ENCODE measurements at places on chromosomes 4 and X.
A peak's percentile ranks its signal among the peaks of the same experiment; 100 is the strongest.

DNA sequence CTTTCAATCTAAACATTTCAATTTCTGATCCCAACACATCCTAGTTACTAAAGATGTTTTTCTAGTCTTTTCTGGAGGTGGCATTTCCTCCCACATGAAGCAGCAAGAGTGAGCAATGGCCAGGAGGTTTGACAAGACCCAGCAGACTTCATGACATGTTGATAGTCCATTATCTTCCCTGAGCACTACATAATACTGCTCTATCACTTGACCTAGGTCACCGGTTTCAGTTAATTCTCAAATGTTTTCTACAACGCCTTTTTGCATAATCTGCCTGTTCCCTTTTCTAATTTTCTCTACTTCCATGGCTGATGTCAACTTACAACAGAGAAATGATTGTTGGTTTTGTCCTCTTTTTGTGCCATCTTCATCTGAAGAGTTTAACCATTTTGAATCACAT is 62.0 kb upstream of the GPRIN3 start:
- no peak for DNase-seq

- DNase-seq = no peak
Measured at GRCh38 chr4:38943343-38943742, 75.7 kb downstream of the FAM114A1 start.

- no peak for DNase-seq
Measured at GRCh38 chr4:174583056-174583455, 60.8 kb upstream of the HPGD start.

DNA sequence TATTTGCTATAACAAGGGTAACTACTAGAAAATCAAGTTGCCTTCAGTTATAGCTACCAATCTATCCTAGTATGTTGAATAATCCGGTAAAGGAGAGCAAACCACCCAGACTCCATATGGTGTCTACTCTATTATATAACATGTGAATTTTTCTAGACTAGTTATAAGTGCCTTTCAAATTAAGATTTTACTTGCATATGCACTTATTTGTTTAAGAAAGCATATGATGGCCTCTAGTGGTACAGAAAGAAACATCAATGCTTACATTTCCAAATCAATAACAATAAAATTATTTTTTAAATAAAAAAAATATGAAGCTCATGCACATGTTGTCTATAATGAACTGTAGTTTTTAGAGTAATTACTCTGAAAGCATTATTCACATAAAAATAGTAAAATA is 1516.4 kb upstream of the PABPC4L start:
- DNase-seq = no peak

GRCh38 chrX:25166546-25166945 is 150.8 kb upstream of the ARX start:
- DNase-seq = no peak

- peak; percentile 27 for DNase-seq
Measured at GRCh38 chrX:17654116-17654515, 83.2 kb upstream of the SCML1 start.

DNA sequence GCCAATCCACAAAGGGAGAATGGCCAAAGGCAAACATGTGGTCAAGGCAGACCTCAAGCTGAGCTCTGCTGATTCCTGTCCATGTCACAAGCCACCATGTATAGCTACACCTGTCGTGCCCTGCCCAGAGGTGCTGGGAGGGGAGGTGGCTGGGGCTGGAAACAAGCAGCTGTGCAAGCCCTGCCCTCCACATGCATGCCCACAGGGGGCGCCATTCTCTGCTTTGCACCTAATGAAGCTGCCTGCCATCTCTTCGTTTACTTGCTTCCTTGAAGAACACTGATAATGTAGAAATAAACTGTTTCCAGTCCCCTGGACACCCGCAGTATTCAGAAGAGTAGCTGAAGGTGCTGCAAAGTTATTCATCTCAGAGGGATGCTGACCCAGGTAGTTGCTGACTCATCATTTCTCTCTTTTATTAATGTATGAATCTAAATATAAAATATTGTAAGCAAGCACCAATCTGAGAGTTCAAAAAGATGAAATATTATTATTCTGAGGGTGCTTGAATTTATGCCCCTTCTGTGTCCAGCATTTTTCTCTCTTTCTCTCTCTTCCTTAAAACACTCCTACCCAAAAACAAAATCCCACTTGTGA is 278.6 kb downstream of the ADGRA3 start:
- DNase-seq = peak; percentile 19

DNA sequence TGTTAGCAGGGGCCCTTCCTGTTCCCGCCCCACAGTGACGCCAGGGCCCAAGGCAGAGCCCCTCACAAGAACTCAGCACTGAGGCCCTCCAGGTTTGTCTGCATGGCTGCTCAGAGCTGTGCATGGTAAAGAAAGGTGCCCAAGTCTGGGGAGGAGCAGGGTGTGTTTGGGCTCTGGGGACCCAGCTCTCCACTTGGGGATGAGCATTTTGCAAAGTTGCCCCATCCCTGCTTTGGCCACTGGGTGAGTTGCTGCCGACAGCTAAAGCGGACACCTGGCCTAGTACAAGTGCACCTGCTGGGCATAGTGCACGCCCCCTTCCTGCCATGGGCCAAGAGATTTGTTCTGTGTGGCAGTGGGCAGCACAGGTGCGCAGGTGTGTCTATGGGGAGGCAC is 2.0 kb upstream of the MXD4 start:
- no peak for DNase-seq

GRCh38 chr4:31647786-31648185 is 927.6 kb downstream of the PCDH7 start:
- no peak for DNase-seq

DNA sequence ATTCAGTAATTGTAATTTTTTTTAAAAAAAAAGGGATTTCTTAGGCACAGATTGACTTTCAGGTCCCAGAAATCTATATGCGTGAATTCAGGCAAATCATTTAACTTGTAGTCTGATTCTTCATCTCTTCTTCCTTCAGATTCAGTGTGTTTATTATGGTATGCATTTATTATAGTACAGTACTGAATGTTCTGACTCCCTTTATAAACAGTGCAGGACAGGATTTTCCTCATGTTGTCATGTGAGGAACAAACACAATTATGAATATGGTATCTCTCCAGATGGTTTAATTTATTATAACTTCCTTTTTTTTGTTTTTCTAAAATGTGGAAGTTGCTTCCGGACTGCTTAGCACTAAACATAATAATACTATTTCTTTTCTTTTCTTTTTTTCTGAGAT is 54.2 kb downstream of the RPS3A start:
- DNase-seq = no peak

DNA sequence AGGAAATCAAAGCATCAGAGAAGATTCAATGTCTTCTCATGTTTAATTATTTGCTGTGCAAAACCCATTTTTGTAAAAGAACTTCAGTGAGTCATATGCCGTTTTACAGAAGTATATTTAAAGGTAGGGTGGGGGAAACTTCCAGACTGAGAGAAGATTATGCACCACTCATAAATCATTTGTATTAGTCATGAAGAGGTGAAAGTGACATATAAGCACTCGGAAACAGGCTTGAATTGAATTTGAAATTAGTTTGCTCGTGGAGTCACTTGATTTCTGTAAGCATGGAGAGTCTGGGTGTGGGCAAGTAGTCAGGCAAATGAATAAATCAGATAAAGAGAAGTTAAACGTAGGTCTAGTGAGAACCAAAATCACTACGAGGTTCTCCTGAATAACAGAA is 335.1 kb downstream of the ANK2 start:
- DNase-seq = no peak

GRCh38 chrX:36961590-36961989 is 46.6 kb upstream of the FAM47C start:
- DNase-seq = no peak

- no peak for DNase-seq
Measured at GRCh38 chr4:4724321-4724720, 135.1 kb upstream of the MSX1 start.

GRCh38 chr4:100295792-100296191 is 105.5 kb upstream of the DDIT4L start:
- DNase-seq = no peak

- no peak for DNase-seq
Measured at GRCh38 chr4:126174627-126175026, 859.9 kb downstream of the FAT4 start.

All from activated CD4-positive, alpha-beta T cell treated with anti-CD3 and anti-CD28 coated beads, Interleukin-2, amount 50 U/mL, for 1 hour (primary cell).